Cardiac septum (tissue), 1 donor: ENCODE measurements at places on chromosomes 11 and 22. TPM values are rescaled to one million over a fixed set of nuclear protein-coding genes. Genes with fewer than 3 reads are reported as not detected.
A peak's percentile ranks its signal among the peaks of the same experiment; 100 is the strongest.

Gene TRIM64
- total RNA-seq: not detected

Gene AP2A2
- total RNA-seq: 40.3 TPM

DNA sequence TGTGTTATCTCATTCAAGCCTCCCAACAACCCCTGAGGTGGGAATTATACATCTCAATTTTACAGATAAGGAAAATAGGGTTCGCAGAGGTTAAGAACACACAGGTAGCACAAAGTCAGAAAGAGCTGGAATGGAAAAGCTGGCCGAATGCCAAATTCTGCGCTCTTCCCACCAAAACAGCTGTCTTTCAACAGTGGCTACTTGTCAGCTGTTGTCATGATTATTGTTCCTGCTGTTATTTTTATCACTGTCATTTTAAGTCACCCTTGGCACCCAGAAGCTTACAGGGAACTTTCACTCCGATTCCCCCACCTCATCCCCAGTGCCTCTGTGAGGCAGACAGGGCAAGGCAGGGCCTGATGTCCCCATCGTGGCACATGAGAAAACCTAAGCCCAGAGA lies 74.5 kb upstream of the CSNK2A3 start:
- no peak for DNase-seq

GRCh38 chr22:49157529-49158339 lies 669.9 kb downstream of the BRD1 start:
- peak; percentile 54 for DNase-seq

GRCh38 chr11:68033708-68034045 lies 3.2 kb downstream of the NDUFS8 start:
- DNase-seq: peak; percentile 84

- no peak for DNase-seq
These were observed 30.5 kb upstream of the TTC28 start for GRCh38 chr22:28710107-28710506.
